T-helper 2 cell treated with Interferon-gamma antibody and Interleukin-4, amounts not matched to agents 5 μg/mL and 100 μg/mL, for 36 hours (primary cell): ENCODE measurements at places on chromosomes 2 and 18.

GRCh38 chr2:179720173-179720772, 141.1 kb downstream of the ZNF385B start:
- H3K4me1 ChIP-seq, result no peaks in the 10 kb centered on the region
- no peak overlapping the region for H3K27ac ChIP-seq
- no peak for DNase-seq
- no peaks in the 10 kb centered on the region for H3K36me3 ChIP-seq
- H3K4me3 ChIP-seq, result no peak overlapping the region
- peaks cover 4% of the 10 kb centered on the region for H3K27me3 ChIP-seq

- H3K36me3 ChIP-seq, result no peaks in the 10 kb centered on the region
- no peak for DNase-seq
- no peaks in the 10 kb centered on the region for H3K4me1 ChIP-seq
- H3K27ac ChIP-seq, result no peak overlapping the region
- H3K4me3 ChIP-seq, result no peak overlapping the region
Observed at GRCh38 chr2:67604360-67604759, 207.2 kb downstream of the ETAA1 start.

DNA sequence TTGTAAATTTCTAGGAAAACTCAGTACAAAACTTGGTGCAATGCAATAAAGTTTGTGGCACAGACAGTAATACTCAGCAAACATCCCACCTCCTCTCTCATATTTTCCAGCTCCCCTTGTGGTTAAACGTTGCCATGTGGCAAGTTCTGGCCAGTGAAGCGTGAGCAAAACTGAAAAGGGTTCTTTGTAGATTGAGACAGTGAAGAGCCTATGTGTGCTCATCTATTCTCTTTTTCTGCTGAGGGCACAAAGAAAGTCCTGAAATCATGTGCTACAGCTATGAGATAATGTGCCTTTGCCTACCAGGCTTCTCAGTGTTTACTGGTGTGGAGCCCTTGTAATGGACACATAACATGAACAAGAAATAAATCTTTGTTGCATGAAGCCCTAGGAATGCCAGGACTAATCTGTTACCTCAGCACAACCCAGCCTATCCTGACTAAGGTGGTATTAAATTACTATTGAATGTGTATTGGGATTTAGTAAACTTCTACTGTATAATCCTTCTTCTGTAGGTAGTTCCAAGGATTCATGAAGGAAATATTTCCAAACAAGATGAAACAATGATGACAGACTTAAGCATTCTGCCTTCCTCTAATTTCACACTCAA, 13.0 kb upstream of the TYMS start:
- H3K4me3 ChIP-seq, result no peak overlapping the region
- peak; percentile 48 for DNase-seq
- peaks cover 4% of the 10 kb centered on the region for H3K4me1 ChIP-seq
- no peak overlapping the region for H3K27ac ChIP-seq
- no peaks in the 10 kb centered on the region for H3K36me3 ChIP-seq

- no peaks in the 10 kb centered on the region for H3K27me3 ChIP-seq
- H3K27ac ChIP-seq, result no peak overlapping the region
- no peaks in the 10 kb centered on the region for H3K36me3 ChIP-seq
- DNase-seq, result no peak
Observed at GRCh38 chr18:42305869-42306593, 351.0 kb downstream of the PIK3C3 start.

GRCh38 chr2:43104763-43105162, 121.6 kb downstream of the ZFP36L2 start:
- peaks cover 14% of the 10 kb centered on the region for H3K36me3 ChIP-seq
- no peak overlapping the region for H3K4me3 ChIP-seq

DNA sequence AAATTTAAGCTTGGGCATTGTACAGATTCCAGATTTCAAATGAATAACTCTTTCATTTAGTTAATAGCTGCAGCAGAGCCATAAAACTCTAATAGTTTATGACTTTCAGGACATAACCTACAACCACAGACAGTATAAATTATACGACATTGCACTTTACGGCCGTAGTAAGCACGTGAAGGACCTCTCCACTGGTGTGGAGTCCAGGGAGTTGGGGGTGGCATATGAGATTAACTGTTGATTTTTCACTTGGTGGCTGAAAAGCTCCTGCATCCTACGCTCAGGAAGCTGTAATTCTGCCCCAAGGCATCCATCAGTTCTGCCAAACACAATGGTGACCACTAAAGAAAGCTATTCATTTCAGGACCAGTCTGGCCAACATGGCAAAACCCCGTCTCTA, 376.2 kb downstream of the SOX11 start:
- H3K4me1 ChIP-seq, result no peaks in the 10 kb centered on the region
- DNase-seq, result no peak
- H3K27me3 ChIP-seq, result no peaks in the 10 kb centered on the region
- H3K36me3 ChIP-seq, result no peaks in the 10 kb centered on the region
- no peak overlapping the region for H3K4me3 ChIP-seq

GRCh38 chr2:238851026-238851425, 3.1 kb downstream of the TWIST2 start:
- DNase-seq, result no peak
- no peaks in the 10 kb centered on the region for H3K4me1 ChIP-seq
- no peaks in the 10 kb centered on the region for H3K36me3 ChIP-seq
- H3K4me3 ChIP-seq, result no peak overlapping the region
- peaks cover 44% of the 10 kb centered on the region for H3K27me3 ChIP-seq
